ENCODE measurements at places on chromosomes 11 and 22. TPM values are rescaled to one million over a fixed set of nuclear protein-coding genes. Genes with fewer than 3 reads are reported as not detected.

- peaks cover 26% of the 10 kb centered on the region for H3K4me1 ChIP-seq
- H3K27ac ChIP-seq: no peak overlapping the region
- H3K4me3 ChIP-seq: no peak overlapping the region
- no peaks in the 10 kb centered on the region for H3K27me3 ChIP-seq
- no peaks in the 10 kb centered on the region for H3K36me3 ChIP-seq
Measured at GRCh38 chr11:76115555-76115954, 90.7 kb downstream of the WNT11 start.

GRCh38 chr22:39264349-39265038 lies 19.7 kb upstream of the PDGFB start:
- H3K4me1 ChIP-seq: no peaks in the 10 kb centered on the region
- no peak for DNase-seq
- H3K4me3 ChIP-seq: no peak overlapping the region
- no peaks in the 10 kb centered on the region for H3K36me3 ChIP-seq

DNA sequence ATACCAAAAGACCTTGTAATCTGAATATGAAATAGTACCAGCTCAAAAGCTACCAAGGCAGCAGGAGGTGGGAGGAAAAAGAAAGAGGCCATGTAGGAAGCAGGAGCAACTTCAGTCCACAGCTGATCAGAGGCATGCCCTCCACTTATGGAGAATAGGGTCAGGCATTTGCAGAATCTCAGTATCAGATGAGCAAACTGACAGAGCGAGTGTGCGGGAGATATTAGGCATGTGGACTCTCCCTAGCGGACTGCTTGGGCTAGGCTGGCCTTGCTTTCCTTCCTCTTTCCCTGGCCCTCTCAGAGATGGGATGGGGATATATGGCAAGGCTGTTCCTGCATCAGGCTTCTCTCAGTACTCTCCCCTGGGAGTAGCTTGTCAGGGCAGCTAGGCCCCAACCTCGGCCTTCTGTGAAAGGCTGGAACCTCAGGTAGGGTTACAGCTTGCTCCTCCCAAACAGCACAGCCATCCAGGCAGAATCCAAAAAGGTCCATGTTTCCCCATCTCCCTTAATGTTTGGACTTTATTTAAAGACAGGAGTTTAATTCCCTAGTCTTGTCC lies 37.0 kb downstream of the ETS1 start:
- no peaks in the 10 kb centered on the region for H3K36me3 ChIP-seq
- H3K4me3 ChIP-seq: no peak overlapping the region
- H3K4me1 ChIP-seq: peaks cover 14% of the 10 kb centered on the region
- DNase-seq: no peak
- no peaks in the 10 kb centered on the region for H3K27me3 ChIP-seq

GRCh38 chr22:37994049-37994448 lies 9.7 kb upstream of the SOX10 start:
- no peaks in the 10 kb centered on the region for H3K27me3 ChIP-seq
- H3K27ac ChIP-seq: no peak overlapping the region
- no peak overlapping the region for H3K4me3 ChIP-seq
- DNase-seq: no peak
- no peaks in the 10 kb centered on the region for H3K36me3 ChIP-seq
- no peaks in the 10 kb centered on the region for H3K4me1 ChIP-seq

DNA sequence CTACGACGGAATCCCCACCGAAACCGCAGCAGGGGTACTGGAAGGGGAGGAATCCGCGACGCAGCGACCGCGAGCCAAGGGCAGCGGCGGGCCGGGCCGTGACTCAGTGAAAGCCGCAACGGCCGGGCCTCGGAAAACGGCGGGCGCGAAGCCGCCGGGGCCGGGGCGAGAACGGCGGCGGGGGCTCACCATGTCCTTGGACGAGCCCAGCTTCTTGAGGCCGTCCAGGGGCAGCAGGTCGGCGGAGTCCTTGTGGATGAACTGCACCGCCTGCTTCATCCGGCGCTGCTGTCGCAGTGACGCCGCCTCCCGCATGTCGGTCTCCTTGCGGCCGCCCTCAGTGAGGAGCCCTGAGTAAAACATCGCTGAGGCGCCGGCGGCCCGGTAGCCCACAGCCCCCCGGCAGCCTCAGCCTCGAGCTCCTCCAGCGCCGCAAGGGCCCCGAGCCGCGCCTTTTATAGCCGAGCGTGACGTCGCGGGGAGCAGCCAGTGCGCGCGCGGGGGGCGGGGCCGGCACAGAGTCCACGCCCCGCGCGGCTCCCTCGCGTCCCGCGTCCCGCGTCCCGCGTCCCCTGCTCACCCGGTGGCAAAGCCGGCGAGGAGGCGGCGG lies at the start of gene NRIP3:
Gene NRIP3, minus strand, starts transcription at position 429 of the 610 bp plus-strand sequence. Its CDS starts 66 bp downstream, at position 363.
- H3K36me3 ChIP-seq: no peaks in the 10 kb centered on the region
- no peak within 1 kb of the TSS for H3K27ac ChIP-seq
- H3K4me1 ChIP-seq: peaks cover 15% of the 10 kb centered on the region

DNA sequence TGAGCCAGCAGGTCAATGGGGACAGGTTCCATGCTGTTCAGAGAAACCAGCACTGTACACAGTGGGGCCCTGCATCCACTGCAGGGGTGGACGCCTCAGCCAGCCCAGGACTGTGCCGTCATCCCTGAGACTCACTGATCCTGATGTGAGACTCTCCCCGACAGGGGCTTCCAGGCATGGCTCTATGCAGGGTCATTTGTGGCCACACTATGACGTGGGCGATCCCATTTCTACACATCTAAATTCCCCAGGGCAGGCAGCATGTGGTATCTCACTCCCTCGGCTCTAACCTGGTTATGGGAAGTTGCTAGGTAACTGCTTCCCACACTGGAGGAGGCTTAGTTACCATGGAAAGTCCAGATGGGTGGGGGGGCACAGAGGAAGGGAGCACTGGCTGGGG lies 14.2 kb upstream of the FAM83F start:
- no peak overlapping the region for H3K4me3 ChIP-seq
- H3K27ac ChIP-seq: no peak overlapping the region
- DNase-seq: no peak
- H3K36me3 ChIP-seq: no peaks in the 10 kb centered on the region
- no peaks in the 10 kb centered on the region for H3K27me3 ChIP-seq

DNA sequence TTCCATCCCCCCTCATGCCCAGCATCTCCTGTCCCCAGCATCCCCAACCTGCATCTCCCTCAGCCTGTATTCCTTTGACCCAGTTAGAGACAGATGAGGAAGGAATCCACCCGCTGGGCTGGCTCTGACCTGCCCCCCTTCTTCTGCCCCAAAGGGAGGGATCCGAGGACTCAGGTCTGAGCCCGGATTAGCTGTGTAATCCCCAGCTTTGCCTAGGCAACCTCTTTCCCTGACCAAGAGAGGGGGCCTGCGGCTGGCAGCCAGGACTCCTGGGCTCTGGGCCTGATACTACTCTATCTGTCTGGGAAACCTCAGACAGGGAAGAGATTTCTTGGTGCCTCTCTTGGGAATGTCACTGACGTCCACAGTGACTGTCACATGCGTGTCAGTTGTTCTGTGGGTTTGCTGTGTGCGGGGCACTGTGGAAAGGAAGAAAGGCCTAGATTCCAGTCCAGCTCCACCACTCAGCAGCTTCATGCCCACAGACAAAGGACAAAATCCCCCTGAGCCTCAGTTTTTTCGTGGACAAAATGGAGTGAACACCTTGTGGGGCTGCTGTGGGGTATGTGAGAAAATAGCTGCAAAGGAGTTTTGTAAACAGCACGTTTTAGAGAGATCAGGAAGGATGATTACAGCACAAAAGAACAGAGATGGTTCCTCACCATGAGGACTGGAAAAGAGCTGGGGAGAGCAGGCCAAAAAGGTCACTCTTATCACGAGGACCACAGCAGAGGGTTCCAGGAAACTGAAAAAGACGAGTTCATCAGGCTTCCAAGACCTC lies 1.3 kb upstream of the NDUFV1 start:
- DNase-seq: no peak
- H3K36me3 ChIP-seq: peaks cover 2% of the 10 kb centered on the region
- H3K27ac ChIP-seq: no peak overlapping the region
- peaks cover 17% of the 10 kb centered on the region for H3K4me1 ChIP-seq
- H3K27me3 ChIP-seq: no peaks in the 10 kb centered on the region
- no peak overlapping the region for H3K4me3 ChIP-seq

DNA sequence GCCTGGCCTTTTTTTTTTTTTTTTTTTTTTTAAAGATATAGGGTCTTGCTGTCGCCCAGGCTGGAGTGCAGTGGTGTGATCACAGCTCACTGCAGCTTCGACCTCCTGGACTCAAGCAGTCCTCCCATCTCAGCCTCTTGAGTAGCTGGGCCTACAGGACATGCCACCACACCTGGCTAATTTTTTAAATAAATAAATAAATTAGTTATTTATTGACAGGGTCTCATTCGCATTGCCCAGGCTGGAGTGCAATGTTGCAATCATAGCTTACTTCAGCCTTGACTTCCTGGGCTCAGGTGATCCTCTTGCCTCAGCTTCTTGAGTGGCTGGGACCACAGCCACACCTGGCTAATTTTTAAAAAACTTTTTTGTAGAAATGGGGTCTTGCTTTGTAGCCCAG lies 10.5 kb downstream of the AP2A2 start:
- no peaks in the 10 kb centered on the region for H3K27me3 ChIP-seq
- H3K27ac ChIP-seq: no peak overlapping the region
- no peaks in the 10 kb centered on the region for H3K36me3 ChIP-seq
- no peak for DNase-seq

DNA sequence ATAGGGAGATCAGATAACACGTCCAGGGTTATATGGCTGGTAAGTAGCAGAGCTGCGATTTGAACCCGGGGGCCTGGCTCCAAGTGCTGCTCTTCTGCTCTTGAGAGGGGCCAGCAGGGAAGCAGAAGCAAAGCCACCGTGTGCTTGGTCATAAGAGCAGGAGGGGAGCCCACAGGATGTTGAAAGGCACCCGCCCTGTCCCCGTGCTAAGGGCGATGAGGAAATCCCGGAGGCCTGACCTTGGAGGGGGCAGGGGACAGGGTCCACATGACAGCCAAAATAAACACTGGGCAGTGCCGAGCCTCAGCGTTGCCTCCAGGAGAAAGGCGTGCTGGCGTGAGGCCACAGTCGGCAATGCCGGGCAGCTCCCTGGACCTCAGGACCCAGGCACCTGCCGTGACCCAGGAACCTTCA lies 28.8 kb downstream of the TOM1 start:
- H3K4me3 ChIP-seq: no peak overlapping the region
- H3K27ac ChIP-seq: no peak overlapping the region
- peaks cover 8% of the 10 kb centered on the region for H3K4me1 ChIP-seq
- H3K36me3 ChIP-seq: peaks cover 69% of the 10 kb centered on the region

DNA sequence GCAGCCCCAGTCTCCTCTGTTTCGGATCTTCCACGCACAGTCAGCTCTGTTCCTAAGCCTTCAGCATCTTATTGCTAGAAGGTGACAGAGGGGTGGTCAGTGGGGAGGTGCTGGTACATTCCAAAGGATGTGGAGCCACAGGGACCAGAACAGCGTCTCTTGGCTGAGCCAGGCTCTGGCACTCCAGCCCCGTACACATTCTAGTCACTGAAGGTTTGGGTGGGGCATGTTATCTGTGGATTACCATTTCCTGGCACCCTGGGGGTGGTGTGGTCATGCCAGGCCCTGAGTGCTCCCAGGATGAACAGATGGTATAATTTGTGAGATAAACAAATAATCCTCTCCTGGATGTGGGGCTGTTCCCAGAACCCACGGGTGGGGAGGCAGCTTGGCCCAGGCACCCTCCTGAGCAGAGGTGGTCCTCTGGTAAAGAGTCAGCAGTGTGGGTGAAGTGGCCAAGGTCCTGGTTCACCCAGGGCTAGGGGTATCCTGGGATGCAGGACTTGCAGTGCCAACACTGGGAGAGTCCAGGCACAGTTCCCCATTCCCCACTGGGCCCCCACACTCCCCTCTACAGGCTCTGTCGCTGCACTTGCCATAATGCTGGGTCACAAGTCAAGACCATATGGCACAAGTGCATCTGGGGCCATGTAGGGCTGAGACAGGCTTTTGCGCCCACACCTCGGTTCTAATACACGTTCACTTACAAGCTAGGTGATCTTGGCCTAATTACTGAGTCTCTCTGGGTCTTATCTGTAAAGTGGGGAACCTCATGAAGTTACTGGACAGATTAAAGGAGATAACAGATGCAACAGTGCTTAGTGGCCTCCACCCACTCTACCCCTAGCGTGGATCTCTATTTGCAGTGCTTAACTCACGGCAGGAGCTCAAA lies 33.0 kb downstream of the DKK3 start:
- H3K4me3 ChIP-seq: no peak overlapping the region
- DNase-seq: no peak
- H3K36me3 ChIP-seq: no peaks in the 10 kb centered on the region

GRCh38 chr11:114158886-114159285 lies 99.4 kb downstream of the ZBTB16 start:
- no peaks in the 10 kb centered on the region for H3K27me3 ChIP-seq
- H3K4me1 ChIP-seq: peaks cover 93% of the 10 kb centered on the region
- H3K27ac ChIP-seq: peak overlapping the region; percentile 97
- H3K36me3 ChIP-seq: peaks cover 16% of the 10 kb centered on the region
- no peak for DNase-seq

- no peak overlapping the region for H3K4me3 ChIP-seq
- DNase-seq: no peak
- no peak overlapping the region for H3K27ac ChIP-seq
Measured at GRCh38 chr22:50576806-50577696, 1.2 kb downstream of the CPT1B start.

DNA sequence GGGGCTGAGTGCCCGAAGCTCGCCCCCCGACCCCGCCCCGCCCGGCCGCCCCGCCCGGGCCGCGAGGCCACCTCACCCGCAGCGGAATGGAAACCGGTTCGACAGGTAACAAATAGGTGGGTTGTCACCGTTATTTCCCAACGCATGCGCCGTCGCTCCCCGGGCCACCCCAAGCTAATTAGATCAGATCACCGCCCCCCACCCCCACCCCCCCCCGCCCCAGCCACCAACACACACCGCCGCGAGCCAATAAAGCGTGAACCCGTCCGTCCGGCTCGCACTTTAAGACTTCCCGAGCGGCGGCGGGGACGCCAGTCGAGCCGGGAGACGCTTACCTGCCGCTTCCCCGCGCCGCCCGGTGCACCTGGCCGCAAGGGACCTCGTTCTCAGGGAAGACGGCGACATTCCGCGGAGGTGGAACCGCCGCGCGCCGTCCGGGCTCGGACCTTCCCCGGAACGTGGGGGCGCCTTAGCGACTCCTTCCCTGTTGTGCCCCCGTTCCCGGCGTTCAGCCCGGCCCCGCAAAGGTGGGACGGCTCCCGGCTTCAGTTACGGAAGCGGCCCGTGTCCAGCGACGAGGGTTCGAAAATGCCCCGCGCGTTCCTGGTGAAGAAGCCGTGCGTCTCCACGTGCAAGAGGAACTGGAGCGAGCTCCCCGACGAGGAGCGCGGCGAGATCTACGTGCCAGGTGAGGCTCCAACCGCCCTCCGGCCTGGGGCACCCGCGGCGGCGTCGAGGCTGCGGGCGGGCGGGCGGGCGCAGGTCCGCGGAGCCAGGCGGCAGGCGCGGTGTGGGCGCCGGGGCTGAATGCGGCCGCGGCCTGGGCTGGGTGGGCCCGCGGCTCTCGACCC lies at the start of gene OVOL1:
Gene OVOL1, plus strand, starts transcription at position 278 of the 851 bp plus-strand sequence. Its CDS starts 311 bp downstream, at position 589.
- H3K36me3 ChIP-seq: no peaks in the 10 kb centered on the region
- DNase-seq: peak; percentile 92
- H3K27ac ChIP-seq: peak within 1 kb of the TSS; percentile 61
- peak within 1 kb of the TSS; percentile 37 for H3K4me3 ChIP-seq

CAVIN3 gene
- 25.3 TPM for total RNA-seq

- no peaks in the 10 kb centered on the region for H3K27me3 ChIP-seq
- H3K4me3 ChIP-seq: no peak overlapping the region
- H3K36me3 ChIP-seq: no peaks in the 10 kb centered on the region
- no peak for DNase-seq
- peaks cover 93% of the 10 kb centered on the region for H3K4me1 ChIP-seq
- H3K27ac ChIP-seq: peak overlapping the region; percentile 90
Measured at GRCh38 chr11:114098927-114099326, 39.4 kb downstream of the ZBTB16 start.

Measured in thyroid gland (tissue), 4 donors.